ENCODE measurements at places on chromosomes 4 and X.

GRCh38 chr4:74260036-74260435 lies 48.2 kb upstream of the EPGN start:
- no peak for DNase-seq

DNA sequence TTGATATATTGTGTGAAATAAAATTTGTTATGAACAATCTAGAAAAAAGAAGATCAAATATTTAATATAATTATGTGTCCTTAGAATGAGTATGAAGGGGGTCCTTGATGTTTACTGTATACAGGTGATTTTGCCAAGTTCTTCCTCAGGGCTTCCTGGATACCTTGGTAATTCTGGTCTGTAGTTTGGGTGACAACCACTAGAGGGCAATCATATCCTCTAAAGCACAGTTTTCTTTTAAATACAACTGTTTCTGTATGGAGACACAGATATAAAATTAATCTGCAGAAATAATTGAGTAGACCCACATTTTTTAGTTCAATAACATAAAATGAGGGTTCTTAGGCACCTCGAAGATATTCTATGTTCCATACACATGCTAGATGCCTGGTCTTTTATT lies 157.7 kb downstream of the SPANXN1 start:
- DNase-seq: peak; percentile 12

DNA sequence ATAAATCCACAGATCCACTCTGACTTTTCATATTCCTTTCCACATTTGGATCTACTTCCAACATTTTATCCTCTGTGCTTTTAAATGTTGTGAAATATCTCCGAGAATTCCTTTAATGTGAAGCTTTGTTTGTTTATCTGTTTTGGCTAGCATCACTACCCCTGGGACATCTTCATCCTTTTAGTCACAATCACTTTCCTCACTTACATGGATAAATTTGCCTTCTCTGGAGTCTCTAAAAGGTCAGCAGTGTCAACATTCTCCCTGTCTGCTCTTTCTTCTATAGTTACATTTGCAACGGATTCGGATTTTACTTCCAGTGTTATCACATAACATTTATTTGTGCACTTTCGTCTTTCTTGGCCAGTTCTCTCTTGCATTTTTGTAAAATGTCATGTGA lies 34.2 kb upstream of the LRAT start:
- no peak for DNase-seq

- no peak for DNase-seq
These were observed 274.6 kb downstream of the NAF1 start for GRCh38 chr4:162891788-162892707.

DNA sequence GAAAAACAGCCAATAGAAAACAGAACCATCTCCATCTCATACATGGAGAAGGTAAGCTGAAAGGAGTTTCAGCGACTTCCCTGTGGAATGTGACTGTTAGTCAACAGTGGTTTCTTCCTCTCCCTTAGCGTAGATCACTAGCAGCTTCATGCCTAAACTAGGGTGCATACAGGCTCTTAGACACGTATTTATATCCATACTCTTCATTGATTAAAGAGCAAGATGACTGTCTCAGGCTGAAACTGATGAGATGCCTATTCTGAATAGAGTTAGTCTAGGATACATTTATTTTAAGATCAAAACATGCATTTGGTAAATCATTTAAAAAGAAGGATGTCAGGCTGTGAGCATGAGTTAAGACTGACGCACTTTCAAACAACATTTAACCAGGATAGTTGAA lies 423.3 kb downstream of the ARHGAP24 start:
- no peak for DNase-seq

DNA sequence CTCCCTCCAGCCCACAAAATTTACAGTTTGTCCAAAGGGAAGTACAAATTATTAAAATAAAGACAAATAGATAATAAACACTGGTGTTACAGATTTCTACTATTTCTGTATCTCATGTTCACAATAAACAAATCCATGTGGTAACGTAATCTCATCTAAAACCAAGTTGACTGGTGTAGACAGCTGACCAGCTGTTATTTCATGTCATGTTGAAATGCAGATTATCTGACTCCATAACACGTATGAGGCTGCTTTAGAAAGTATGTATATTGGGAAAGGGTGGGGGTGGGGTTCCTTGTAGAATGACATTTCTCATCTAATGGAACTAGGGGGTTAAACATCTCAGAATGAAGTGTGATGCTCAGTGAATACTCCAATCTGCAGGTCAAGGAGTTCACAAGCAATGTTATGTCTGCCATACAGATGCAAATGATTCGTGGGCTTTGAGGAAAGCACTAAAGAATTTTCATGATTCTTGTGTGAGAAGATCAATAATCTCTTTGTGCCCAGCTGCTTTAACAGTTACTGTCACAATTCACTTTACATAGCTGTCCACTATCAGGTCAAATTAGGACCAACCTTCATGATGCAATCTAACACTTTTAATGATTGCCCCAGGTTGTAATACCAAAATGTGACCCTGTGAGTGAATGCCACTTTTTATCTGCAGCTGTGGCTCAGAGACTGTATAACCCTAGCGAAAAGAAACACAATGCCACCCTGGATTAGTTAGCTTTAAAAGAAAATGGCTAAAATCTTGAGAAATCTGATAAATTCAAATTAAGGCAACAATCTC lies 114.0 kb downstream of the ENOX2 start:
- no peak for DNase-seq

All from hematopoietic multipotent progenitor cell treated with erythropoietin and hydrocortisone succinate and interleukin-3 and kit ligand, for 8 days (in vitro differentiated cells).